Stomach (tissue), 19 donors: ENCODE measurements at places on chromosomes 1 and 21. TPM values are rescaled to one million over a fixed set of nuclear protein-coding genes. Genes with fewer than 3 reads are reported as not detected.

DNA sequence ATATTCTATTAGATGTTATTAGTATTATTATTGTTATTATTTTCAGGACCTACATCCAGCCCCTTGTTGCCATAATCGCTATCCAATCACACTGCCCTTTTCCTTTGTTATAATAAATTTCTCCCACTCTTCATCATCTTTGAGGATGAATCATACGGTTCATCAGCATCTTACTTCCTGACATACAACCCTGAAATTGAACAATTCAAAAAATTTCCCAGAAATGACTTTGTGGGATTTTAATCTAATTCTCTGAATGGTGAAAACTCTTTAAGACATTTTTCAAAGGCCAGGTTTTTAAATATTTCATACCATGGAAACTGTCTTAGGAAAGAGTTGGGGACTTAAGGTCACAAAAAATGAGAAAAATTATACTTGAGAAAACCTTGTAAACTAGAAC lies 353.5 kb downstream of the ST6GALNAC3 start:
- no peak for DNase-seq

DNA sequence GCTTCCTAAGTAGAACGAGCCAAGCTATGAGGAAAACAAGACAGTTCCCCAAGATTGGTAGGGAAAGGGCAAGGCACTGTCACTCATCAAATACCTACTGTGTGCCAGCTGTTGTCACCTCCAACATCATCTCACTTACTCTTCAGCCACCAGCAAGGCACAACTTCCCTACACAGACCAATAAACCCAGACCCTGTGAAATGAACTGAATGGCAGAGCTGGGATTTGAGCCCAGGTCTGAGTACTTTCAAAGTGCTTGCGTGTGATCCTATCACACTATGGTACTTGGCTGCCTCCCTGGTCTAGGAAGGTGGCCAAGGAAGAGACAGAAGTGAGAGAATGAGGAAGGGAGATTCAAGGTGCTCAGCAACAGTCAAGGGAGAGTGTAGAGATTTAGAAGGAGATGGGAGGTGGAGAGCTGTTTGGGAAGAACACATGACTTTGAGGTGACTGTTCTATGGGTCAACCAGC lies 16.7 kb upstream of the TRIM63 start:
- no peak for DNase-seq

GRCh38 chr1:214004014-214004413 lies 16.2 kb downstream of the PROX1 start:
- no peak for DNase-seq

GRCh38 chr1:173867141-173867752 lies 542 bp downstream of the GAS5 start:
- no peak for DNase-seq

GRCh38 chr1:8456308-8456912 lies 138.5 kb downstream of the SLC45A1 start:
- peak; percentile 59 for DNase-seq

KRTAP10-3 gene
- not detected for total RNA-seq

KCNJ9 gene
- total RNA-seq, result not detected

DNA sequence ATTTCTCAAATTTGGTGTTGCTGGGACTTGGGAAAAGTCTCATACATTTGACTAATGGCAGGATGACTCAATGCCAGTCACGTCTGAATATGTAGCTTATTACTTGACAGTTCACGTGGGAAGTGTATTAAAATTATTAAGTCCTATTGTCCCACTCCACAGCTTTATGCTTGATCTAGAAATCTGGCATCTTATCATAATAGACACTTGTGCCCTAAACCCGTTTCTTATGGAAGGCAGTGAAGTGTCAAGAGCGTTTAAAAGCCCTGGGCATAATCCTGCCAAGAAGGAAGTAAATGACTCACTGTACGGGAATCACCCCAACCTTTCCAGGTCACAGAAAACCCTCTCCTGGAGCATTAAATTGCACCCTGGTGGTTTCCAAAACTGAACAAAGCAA lies 207.4 kb downstream of the APP start:
- DNase-seq, result no peak

SLAMF9 gene
- not detected for total RNA-seq

GRCh38 chr1:66282343-66282852 lies 251.6 kb upstream of the SGIP1 start:
- DNase-seq, result no peak

DNA sequence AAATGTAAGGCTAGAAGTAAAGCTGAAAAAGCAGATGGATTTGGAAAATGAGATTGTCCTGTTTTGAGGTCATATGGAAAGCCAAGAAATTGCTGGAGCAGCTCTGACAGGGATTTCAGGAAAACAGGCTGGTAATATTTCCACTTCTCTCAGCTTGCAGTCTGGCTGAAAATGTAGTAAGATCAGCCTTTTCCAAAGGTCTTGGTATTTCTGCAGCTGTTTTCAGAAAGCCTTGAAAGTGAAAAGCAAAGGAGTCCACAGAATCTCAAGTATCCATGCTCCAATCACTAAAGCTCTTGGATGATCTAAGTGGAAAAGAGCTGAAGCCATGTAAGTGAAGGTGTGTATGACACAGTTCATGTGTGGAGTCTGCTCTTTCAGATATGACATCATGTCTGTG lies 41.6 kb upstream of the APOBEC4 start:
- DNase-seq, result no peak

DNA sequence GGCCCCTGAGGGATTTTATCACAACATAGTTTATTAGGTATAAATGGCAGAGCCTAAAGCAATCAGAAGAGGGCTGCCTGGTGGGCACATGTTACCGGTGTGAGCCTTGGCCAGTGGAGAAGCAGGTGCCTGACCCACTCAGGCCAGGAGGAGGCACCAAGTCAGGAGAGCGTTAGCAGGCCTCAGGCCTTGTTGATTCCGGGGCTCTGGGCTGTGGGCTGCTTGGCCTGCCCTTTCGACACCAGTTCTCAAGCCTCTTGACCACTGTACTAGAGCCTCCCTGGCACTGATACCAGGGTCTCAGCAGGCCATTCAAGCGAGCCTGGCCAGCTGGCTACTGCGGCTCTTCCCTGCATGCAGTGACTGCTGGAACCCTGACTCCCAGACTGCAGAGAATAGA lies 20.8 kb downstream of the CLDN14 start:
- no peak for DNase-seq

- DNase-seq, result no peak
These were observed 20.8 kb upstream of the PIK3R3 start for GRCh38 chr1:46153228-46153627.

DNA sequence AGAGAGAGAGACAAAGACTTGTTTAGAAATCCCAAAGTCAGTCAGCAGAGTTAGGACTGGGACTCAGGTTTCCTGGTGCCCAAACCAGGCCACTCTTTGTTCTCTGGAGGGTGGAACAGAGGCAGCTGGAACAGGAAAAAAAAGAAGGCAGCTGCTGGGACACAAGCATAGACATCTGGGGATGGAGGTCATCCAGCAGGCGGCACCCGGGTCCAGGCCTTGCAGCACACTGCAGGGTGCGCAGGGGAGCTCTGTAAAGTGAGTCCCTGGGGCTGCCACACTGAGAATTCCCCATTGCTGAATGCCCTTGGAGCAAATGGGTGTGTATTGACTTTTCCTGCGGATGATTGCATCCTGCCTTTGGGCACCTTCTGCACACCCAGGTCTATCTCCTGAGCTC lies 222.9 kb upstream of the CSF3R start:
- peak; percentile 56 for DNase-seq

MX2 gene
- total RNA-seq, result 13.2 TPM

GRCh38 chr1:219090607-219091006 lies 83.1 kb upstream of the LYPLAL1 start:
- DNase-seq, result no peak

GRCh38 chr1:48224791-48225190 lies 2.3 kb downstream of the SLC5A9 start:
- DNase-seq, result no peak

CAMK2N1 gene
- 12.7 TPM for total RNA-seq

GRCh38 chr1:215672482-215672881 lies 105.4 kb downstream of the KCTD3 start:
- no peak for DNase-seq

EPHA2 gene
- total RNA-seq, result 42.7 TPM

- peak; percentile 68 for DNase-seq
These were observed 757 bp upstream of the NRIP1 start for GRCh38 chr21:15065392-15066122.

GRCh38 chr1:17018849-17019248 lies 7.1 kb upstream of the ATP13A2 start:
- no peak for DNase-seq

DNA sequence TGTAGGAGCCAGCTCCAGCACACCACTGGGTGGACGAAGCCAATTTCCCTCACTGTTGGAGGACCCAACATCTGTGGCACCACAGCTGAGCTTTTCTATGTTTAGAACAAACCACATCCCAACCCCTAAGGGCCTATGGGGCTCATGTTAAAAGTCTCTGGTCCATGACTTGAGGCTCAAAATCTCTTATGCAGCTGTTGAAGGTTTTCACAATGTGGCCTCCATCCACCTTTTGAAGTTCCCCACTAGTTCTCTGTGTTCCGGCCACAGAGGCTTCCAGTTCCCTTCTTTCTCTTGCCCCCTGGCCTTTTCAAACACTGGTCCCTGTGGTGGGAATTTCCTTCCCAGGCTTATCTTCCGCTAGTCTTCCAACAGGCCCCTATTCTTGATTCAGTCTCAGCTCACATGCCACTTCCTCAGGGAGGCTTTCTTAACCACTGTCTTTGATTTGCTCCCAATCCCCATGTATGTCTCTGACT lies 3.9 kb upstream of the IFNLR1 start:
- DNase-seq, result no peak

PPM1J gene
- not detected for total RNA-seq

DNA sequence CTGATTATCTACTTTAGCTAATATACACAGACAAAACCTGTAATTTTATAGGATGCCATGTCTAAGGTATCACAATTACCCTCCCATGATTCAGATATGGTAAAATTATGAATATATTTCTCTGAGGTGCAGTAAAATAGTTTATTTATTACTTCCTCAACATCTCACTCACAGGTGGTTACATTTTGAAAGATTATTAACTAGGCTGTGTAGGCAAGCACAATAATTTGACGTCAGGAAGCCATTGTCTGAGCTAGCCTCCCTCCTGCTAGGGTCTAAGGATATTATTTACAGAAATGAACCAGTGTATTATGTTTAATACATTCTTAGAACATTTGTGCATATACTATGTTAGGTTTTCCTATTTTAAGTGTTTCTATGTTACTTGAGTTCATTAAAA lies 69.9 kb upstream of the ADGRL2 start:
- no peak for DNase-seq

DNA sequence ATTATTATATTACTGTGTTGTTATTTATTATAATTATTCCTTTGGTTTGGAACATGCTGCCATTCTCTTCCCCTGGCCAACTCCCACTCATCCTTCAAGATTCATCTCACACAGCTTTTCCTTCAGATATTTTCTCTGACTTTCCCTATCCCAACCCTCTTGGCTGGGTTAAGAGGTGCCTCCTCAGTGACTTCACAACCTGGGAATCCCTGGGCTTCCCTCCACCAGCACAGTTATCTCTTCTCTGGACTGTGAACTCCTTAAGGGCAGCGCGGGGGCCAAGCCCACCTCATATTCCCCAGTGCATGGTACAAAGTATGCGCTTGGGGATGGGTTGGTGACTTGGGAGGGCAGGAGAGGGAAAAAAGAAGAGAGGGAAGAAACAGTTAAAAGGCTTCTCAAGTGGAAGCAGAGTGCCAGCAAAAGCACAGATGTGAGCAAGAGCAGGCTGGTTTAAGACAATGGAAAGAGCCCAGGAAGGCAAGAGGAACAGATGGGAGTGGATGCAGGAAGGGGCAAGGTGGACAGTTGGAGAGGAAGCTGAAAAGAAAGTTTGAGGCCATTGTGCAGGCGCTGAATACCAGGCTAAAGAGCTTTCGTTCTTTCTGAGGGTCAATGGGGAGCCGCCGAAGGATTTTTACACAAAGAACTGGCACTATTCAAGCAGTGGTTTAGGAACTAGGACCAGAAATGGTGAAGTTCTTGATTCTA lies 132.3 kb downstream of the BEND5 start:
- DNase-seq, result no peak

SNRNP40 gene
- 1.8 TPM for total RNA-seq
